Heart right ventricle (tissue), 16 donors: ENCODE measurements at places on chromosomes 4 and X. TPM values are rescaled to one million over a fixed set of nuclear protein-coding genes. Genes with fewer than 3 reads are reported as not detected.

POLN gene
- total RNA-seq, result 2.7 TPM

GALNTL6 gene
- total RNA-seq, result 2.6 TPM

CPZ gene
- 0.37 TPM for total RNA-seq

GRSF1 gene
- 111 TPM for total RNA-seq

GRCh38 chr4:84688605-84689004, 105.7 kb downstream of the CDS1 start:
- DNase-seq, result no peak
- H3K36me3 ChIP-seq, result peaks cover 38% of the 10 kb centered on the region
- peaks cover under 1% of the 10 kb centered on the region for H3K4me1 ChIP-seq
- no peak overlapping the region for H3K4me3 ChIP-seq
- no peak overlapping the region for H3K27ac ChIP-seq
- H3K27me3 ChIP-seq, result no peaks in the 10 kb centered on the region

GRCh38 chrX:13994104-13994503, 35.6 kb downstream of the GEMIN8 start:
- DNase-seq, result no peak
- no peaks in the 10 kb centered on the region for H3K4me1 ChIP-seq
- H3K27ac ChIP-seq, result no peak overlapping the region
- no peak overlapping the region for H3K4me3 ChIP-seq
- no peaks in the 10 kb centered on the region for H3K27me3 ChIP-seq

DNA sequence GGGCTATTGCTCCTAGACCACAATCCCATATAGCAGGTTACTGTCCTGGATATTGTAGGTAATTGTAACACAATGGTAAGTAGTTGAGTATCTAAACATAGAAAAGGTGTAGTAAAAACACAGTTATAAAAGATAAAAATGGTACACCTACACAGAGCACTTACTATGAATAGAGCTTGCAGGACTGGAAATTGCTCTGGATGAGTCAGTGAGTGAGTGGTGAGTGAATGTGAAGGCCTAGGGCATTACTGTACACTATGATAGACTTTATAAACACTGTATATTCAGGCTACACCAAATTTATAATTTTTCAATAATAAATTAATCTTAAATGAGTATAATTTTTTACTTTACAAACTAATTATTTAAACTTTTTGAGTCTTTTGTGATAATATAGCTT, 425.7 kb downstream of the PABPC4L start:
- H3K4me3 ChIP-seq, result no peak overlapping the region
- DNase-seq, result no peak
- H3K4me1 ChIP-seq, result no peaks in the 10 kb centered on the region
- no peaks in the 10 kb centered on the region for H3K27me3 ChIP-seq
